T47D (cell line): ENCODE measurements at places on chromosomes 5 and 9.

DNA sequence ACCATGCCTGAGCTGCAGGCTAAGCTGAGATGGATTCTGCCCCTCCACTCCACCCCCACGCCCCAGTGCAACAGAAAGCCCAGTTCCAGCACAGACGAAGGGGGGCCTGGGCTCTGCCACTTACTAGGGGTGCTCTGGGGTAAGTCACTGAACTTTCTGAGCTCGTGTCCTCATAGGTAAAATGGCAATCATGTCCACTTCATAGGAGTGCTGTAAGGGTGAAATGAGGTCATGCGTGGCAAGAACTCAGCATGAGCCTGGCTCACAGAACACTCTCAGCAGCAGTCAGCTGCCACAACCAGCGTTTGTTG, 8.4 kb upstream of the PSD2 start:
- no peak for DNase-seq

DNA sequence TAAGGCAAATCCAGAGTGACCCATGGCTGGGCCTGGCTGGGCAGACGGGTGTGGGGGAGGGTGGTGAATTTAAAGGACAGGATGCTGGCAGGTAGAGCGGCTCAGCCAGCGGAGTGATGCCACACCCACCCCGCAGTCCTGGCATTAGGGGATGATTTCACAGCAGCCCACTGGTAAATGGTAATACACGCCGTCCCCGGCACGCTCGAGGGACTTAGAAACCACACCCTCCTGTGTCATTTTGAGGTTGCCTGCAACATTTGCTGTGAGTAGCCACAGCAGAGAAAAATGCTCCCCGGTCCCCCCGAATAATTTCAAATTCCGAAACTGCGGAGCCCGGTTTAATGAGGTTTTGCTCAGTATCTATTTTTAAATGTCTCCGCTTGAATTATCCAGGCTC, 71.3 kb upstream of the FCN2 start:
- DNase-seq: no peak

DNA sequence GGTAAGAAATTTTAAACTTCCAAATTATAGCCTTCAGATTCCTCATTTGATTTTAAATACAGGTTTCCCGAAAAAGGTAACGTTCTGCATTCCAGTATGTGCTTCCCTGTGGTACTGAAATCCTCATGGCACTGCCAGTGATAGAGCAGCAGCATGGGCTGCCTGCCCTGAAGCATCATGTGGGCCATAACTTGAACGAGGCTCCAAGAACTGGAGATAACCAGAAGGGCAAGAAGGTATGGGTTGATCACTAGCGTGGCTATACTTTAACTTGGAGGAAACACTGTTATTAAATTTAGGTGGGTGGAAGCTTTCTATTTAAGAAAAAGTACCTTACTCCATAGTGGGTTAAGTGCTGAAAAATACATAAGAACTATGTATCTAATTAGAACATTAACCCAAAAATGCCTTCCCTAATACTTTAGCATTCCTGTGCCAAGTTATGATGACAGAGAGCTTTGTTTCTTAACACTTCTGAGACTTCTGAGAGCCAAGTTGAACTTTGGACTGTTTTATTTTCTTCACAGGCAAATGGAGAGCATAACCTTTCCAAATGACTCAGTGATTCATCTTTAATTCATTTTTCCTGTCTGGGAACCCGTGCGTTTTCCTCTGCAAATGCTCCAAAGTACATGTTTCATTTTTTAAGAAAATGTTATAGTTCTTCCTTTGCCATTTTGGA, 191.5 kb upstream of the GNA14 start:
- no peak for DNase-seq

DNA sequence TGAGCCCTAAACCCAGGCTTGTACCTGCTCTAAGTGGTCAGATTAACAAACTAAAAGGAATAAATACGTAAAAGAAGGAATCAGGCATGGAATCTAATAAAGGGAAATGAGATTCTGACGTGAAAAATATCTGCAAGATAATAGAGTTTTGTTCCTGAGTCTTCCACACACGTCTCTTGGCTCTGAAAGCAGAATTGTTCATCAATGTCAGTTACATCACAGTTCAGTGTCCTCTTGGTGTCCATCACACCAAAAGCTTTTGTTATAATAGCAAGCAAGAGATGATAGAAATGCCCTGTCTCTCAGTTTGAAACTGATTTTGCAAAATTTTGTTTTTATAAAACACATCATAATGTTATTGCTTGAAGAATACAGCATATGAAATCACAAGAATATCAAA, 34.7 kb upstream of the NMUR2 start:
- no peak for DNase-seq

DNA sequence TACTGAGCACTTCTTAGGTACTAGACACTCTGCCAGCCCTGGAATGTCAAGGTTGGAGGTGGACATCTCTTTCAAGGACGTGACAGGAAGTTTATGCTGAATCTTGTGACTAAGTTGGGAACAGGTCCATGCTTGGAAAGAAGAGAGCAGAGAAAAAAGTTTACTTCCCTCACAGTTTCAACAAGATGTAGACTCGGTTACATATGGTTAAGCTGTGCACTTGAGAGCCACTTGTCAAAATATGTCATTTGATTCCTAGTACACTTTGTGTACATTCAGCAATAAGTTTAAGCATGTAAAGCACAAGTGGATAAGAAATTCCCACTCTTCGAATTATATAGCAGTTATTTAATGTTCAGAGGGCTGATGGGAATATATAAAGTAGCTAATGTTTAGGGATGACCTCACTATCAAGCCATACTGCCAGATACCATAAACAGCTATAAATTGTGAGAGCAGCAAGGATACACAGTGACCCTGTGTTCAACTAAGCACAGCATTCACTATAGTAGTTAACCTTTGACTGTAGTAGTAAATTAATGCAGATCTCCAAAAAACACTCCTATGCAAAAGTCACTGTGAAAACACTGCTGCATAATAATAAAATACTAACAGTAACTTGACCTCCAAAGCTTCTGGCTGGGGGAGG, 1944.6 kb upstream of the WWC1 start:
- no peak for DNase-seq

DNA sequence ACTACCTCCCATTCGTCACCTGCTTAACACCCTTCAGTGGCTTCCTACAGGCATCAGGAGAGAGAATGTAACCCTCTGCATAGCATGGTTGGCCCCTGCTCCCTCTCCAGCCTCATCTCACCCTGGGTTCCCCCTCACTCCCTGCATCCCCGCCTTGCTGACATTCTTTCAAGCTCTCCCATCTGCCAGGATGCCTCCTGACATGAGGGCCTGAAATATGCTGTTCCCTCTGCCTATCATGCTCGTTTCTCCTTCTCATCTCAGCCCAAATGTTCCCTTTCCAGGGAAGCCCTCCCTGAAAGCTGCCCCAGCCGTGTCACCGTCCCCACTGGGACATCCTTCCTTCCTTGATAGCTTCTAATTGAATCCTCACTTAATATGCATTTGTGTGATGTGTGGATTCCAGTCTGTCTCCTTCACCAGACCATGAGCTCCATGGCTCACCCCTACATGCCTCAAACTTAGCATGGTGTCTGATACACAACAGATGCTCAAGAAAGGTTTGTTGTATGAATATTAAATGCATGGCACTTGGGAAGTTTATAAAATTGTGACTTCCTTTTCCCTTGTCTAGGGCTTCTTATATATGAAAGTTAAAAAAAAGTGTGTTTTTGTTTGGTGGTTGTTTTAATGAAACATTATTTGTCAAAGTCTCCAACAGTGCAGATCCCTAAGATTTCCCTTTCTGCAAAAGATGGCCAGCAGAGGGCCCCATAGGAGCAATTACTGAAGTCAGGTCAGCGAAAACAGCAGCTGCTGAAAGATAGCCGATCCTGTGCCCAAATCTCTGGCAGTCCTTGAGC, 7.3 kb upstream of the C5orf58 start:
- DNase-seq: peak; percentile 76

DNA sequence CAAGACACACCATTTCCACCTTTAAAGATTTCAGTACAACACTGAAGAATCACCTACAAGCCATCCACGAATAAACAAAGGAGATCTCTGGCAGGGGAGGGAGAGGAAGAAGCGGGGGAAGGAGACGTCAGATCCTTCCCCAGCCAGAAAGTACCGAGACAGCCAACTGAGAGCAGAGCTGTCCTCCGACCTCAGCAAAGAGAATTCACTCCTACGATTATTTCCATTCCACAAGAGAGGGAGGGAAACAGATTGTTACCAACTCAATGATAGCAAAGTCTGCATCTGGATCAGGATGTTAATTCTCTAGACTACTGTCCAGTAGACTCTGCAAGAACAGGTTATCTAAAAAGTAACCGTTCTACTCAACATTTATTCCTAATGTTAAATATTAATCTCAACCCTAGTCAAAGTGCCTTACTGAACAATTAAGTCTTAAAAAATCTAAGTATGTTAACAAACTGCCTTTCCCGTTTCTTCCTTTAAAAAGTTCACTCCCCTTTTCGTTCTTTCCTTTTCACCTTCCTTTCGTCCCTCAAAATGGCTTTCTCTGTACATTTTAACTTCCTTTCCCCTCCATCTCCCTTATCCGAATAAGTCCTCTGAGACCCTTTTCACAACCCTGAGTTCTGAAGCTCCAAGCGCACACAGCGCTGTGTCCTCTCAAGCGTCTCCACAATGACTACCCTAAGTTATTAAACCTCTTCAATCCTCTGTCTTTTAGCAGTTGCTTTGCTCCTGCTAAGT, 1.4 kb downstream of the CHD1 start:
- DNase-seq: peak; percentile 38

GRCh38 chr9:105694190-105694847, at the start of gene TMEM38B:
TMEM38B (plus strand) TSS chr9:105694541; CDS start chr9:105694661, 120 bp downstream.
- peak; percentile 88 for DNase-seq

DNA sequence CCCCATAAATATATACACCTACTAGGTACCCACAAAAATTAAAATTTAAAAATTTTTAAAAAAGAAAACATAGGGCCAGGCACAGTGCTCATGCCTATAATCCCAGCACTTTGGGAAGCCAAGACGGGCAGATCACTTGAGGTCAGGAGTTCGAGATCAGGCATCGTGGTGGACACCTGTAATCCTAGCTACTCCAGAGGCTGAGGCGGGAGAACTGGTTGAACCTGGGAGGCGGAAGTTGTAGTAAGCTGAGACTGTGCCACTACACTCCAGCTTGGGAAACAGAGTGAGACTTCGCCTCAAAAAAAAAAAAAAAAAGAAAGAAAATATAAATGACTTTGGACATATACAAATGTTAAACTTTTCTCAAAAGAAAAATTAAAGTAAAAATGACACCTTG, 33.3 kb upstream of the RNF38 start:
- DNase-seq: peak; percentile 84

GRCh38 chr5:32302835-32303754, 9.6 kb downstream of the MTMR12 start:
- DNase-seq: no peak

DNA sequence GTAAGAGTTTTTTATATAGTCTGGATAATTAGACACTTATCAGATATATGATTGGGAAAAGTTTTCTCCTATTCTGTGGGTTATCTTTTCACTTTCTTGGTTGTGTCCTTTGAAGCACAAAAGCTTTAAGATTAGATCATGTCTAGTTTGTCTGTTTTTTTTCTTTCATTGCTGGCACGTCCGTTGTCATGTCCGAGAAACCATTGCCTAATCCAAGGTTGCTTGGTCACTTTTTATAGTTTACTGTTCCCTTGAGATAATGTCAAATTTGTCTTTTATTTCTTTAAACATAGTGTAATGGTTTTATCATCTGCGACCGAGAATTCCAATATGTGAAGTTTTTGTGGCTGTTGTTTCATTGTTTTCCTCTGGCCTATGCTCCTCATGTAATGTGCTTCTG, 28.8 kb downstream of the GARNL3 start:
- DNase-seq: no peak

GRCh38 chr5:59000211-59000610, 417.3 kb downstream of the RAB3C start:
- no peak for DNase-seq

DNA sequence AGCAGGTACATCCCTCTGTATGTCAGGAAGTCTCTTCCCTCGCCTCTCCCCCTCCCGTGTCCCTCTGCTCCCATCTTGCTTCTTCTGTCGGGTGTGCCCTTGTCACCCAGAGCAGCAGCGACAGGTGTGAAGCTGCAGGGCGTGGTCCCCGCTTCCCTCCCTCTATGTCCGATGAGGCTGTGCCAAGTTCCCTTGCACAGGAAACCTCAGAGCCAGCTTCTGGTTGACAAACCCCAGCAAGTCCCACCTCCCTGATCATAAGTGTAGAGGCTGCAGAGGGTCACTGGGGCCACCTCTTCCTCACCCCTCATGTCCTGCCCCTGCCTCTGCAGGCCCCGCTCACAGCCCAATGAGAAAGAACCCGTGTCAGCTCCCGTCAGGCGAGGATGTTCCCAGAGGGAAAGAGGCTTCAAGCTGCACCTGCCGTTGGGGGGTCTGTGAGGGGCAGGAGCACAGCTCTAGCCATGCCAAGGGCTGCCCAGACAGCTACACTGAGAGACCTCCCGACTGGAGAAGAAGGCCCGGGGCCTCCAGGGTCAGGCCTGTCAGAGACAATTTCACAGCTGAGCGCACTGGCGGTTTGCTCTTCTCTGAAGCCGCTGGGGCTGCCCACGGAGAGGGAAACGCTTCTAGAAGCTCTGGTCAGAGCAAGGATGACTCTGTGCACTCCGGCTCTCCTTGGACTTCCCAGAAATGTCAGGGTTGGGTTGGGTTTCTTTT, 73.3 kb downstream of the AK8 start:
- DNase-seq: no peak

GRCh38 chr5:24645483-24645882, 705 bp upstream of the CDH10 start:
- DNase-seq: peak; percentile 24

DNA sequence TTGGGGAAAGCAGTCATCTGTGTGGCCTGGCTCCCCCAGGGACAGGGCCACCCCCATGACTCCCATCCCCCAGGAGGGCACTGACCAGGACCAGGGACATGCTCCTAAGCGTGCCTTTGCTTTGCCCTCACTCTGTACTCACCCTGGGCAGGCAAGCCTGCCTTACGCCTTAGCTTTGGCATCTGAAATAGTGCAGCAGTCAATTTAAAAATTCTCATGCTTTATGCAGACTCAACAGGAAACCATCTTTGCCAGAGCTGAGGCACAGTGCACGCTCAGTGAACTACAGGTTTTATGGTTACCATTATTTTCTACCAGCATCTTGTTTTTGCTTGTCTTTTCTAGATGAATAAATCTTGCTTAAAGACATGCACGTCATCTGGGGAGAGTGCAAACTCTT, 323.5 kb downstream of the IRX2 start:
- no peak for DNase-seq

- peak; percentile 75 for DNase-seq
Measured at GRCh38 chr9:12813960-12814876, 39.4 kb downstream of the LURAP1L start.

DNA sequence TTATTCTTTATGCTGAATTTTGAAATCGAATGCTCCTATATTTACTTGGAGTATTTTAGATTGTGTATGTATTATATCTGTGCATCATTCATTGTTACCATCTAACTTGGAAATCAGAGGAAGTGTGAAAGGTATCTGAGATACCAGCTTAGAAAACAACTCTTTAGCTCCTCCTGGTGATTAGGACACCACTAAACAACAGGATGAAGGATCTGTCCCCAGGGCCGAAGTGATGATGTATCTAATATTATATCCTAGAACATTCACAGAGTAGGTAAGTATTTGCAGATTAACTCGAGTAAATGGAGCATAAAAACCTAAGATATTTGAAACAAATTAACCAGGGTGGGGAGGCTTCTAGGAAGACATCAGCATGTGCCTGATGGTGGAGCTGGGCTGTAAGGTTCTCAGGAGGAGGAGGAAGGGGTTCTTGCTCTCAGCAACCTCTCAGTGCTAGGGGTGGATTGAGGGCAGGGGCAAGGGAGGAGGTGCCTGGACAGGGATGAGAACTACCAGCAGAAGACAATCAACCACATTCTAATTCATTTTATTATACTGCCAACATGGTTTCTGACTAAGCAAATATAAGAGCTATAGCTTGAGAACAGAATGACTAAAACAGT, 2.6 kb upstream of the NFIL3 start:
- DNase-seq: peak; percentile 64
